Fibroblast of lung (primary cell): ENCODE measurements at places on chromosomes 4 and X. TPM values are rescaled to one million over a fixed set of nuclear protein-coding genes. Genes with fewer than 3 reads are reported as not detected.

The XPNPEP2 gene
- 0.17 and 1.5 TPM in 2 replicates for total RNA-seq

- DNase-seq: no peak
These were observed 27.8 kb upstream of the SORBS2 start for GRCh38 chr4:185839770-185840169.

DNA sequence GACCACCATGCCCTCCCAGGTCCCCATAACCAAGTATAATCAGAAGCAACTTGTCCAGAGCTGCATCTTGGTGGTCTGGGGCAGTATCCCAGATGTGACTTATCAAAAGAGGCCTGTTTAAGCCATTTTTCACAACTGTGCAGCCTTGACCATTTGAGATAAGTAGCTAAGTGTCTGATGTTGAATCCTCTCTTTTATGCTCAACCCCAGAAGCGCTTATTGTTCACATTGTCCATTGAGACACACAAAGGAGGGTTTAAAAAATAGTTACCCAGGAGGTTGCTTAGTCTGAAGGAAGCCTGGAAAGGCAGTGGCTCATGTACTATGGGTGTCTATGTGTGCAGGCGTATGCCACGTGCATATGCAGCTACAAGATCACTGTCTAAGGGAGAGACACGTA is 27.0 kb downstream of the ENPP6 start:
- DNase-seq: no peak

The SHROOM2 gene
- total RNA-seq: under 0.01 TPM in 2 replicates

- DNase-seq: no peak
These were observed 149.6 kb downstream of the INPP4B start for GRCh38 chr4:142696334-142697122.

GRCh38 chr4:29046781-29047180 is 1673.4 kb upstream of the PCDH7 start:
- peak; percentile 46 for DNase-seq

The ZBTB33 gene
- total RNA-seq: 9.7 and 10.3 TPM in 2 replicates

- DNase-seq: no peak
These were observed 6.4 kb downstream of the LRPAP1 start for GRCh38 chr4:3525532-3526430.

The NRK gene
- total RNA-seq: 0.50 and 0.77 TPM in 2 replicates

DNA sequence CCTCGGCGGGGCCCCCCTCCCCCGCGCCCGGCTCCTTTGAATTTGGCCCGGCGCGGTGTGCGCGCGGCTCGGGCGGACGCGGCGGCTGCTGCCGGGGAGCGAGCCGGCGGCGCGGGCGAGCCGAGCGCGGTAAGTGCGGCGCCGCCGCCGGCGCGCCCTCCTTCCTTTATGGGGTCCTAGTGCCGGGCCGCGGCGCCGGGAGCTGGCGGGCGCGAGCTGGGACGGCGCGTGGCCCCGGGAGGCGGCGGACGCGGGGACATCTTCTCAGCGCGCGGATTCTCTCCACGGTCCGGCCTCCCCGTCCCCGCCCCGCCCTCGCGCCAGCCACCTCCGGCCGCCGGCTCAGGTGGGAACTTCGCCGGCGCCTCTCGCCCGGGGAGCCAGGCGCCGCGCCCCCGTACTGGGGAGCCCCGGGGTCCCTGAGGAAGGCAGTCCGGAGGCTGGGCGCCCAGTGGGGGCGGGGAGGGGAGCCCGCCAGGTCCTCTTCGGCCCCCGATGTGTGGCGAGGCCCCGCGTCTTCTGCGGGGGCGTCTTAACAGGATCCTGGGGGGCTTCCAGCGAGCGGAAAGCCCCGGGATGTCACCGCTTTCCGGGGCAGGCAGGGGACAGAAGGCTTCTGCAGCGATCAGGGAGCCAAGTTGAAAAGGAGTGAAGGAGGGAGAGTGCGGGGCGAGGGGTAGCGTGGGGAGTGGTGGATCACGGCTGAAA is 98.4 kb upstream of the TENM3 start:
- peak; percentile 19 for DNase-seq

- no peak for DNase-seq
These were observed 31.2 kb downstream of the SLC2A9 start for GRCh38 chr4:9989918-9990635.

GRCh38 chr4:142922720-142923119 is 76.6 kb upstream of the INPP4B start:
- DNase-seq: no peak

DNA sequence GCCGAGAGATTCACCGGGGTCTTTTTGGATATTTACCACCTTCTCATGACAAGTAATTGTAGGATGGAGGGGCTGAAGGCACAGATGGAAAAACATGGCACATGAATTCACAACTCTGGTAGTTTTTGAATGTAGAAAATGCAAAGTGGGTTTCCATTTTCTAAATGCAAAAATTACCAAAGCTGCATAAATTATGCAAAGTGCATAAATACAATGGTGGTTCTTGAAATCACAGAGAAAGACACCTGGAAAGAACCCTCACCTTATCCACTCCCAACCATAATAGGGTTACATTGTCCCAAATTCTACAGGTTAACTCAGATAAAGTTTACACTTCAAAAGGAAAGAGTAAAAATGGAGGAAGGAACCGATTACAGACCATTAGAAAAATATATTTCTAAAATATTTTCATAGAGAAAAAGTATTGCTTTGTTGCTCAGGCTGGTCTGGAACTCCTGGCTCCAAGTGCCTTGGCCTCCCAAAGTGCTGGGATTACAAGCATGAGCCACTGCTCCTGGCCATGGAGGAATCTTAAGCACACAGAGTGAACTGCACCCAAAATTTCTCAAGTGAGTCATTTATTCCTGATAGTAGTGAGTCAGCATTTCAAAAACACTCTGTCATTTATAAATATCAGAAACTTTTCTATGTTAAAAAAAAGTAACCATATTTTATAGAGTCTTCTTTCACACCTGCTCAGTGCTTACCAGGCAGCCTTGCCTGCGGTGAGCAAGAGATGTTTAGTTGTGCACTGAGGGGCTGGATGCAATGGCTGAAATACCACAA is 101.4 kb downstream of the FIP1L1 start:
- peak; percentile 89 for DNase-seq

DNA sequence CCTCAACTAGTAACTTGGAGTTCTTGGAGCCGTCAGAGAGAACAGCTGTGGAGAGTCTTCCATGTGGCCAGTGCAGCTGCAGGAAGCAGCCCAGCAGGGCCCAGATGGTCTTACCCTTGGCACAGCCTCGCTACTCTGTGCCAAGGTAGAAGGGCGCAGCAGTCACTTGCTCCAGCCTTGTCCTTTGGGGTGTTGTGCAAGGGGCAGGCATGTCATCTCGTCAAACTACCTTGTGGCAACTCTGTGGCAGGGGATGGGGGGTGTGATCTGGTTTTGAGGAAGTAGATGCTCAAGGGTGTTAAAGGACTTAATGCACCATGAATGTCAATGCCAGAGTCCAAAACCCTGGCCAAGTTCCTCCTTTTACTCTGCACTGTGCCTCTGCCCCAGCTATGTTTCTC is 34.2 kb upstream of the TBC1D14 start:
- DNase-seq: no peak

DNA sequence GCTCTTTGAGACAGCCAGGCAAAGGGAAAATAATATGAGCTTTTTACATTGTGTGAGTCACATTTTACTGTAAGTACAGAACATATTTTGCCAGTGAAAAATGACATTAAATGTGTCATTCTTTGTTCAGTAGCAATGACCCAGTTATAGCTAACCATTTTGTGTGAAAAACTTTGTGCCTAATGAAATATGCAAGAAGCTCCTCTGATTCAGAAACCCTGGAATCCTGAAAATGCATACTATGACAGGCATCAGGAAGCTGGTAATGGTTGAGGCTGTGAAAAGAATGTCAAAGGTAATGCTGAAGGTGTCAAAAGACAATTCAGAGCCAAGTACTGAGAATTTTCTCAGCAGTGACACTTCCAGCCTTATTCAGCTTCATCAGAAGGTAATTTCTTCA is 549.5 kb upstream of the SMIM31 start:
- DNase-seq: peak; percentile 11

The GAGE12H gene
- not detected in 2 replicates for total RNA-seq

The SASH3 gene
- total RNA-seq: not detected in 2 replicates

GRCh38 chrX:78886550-78886949 is 58.6 kb upstream of the P2RY10 start:
- DNase-seq: no peak

The HAUS3 gene
- total RNA-seq: 5.3 and 5.6 TPM in 2 replicates

DNA sequence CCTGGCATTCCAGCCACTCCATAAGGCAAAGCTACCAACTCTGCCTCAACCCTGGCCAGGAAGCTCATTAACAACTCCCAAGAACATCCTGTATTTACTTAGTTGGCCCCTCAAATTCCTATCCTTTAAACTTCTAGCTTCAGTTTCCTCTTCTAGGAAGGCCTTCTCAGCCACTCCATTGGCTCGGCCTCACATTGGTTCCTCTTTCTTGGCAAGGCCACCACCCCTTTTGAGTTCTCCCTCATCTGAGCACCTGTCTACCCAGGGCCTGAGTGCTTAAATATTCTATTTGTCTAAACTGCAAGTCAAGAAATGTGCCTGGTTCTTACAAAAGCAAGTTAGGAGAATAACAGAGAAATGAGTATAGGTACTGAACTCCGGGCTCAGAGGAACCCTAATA is 10.0 kb downstream of the SMC1A start:
- DNase-seq: no peak

The IL3RA gene
- total RNA-seq: under 0.01 TPM in 1 of 2 replicates, not detected in the other

DNA sequence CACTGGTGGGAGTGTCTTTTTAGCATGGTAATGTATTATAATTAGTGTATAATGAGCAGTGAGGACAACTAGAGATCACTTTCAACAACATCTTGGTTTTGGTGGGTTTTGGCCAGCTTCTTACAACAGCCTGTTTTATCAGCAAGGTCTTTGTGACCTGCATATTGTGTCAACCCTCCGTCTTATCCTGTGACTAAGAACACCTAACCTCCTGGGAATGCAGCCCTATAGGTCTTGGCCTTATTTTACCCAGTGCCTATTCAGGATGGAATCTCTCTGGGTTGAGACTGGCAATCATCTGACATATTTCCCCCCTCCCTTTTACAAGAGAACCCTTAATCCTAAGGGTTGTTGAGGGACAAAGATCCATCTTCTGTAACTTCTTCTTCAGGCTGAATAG is 21.9 kb upstream of the ADH4 start:
- DNase-seq: no peak

The TMEM154 gene
- total RNA-seq: 0.50 and 0.77 TPM in 2 replicates

The RAB9B gene
- 0.50 and 0.77 TPM in 2 replicates for total RNA-seq

- peak; percentile 68 for DNase-seq
These were observed 1.3 kb downstream of the SULT1E1 start for GRCh38 chr4:69858690-69859089.

DNA sequence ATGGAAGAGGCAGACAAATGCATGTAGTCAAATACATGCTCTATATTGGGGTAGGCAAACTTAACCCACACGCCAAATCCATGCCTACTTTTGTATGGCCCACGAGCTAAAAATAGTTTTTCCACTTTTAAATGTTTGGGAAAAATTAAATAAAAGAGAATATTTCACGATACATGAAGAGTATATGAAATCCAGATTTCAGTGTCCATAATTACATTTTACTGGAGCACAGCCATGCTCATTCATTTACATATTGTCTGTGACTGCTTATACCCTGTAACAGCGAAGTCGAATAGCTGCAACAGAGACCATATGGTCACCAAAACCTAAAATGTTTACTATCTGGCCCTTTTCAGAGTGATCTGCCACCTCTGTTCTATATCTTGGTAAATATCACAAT is 257.4 kb upstream of the NOCT start:
- DNase-seq: no peak
